CD4-positive, alpha-beta T cell treated with Interleukin-10 for 1 hour (primary cell): ENCODE measurements at places on chromosomes 3 and 15.

- DNase-seq, result no peak
Observed at GRCh38 chr3:12965999-12966846, 107.0 kb downstream of the IQSEC1 start.

GRCh38 chr3:113754494-113755159 is 7.8 kb downstream of the ATP6V1A start:
- no peak for DNase-seq

- no peak for DNase-seq
Observed at GRCh38 chr3:153023896-153024295, 138.1 kb upstream of the RAP2B start.

DNA sequence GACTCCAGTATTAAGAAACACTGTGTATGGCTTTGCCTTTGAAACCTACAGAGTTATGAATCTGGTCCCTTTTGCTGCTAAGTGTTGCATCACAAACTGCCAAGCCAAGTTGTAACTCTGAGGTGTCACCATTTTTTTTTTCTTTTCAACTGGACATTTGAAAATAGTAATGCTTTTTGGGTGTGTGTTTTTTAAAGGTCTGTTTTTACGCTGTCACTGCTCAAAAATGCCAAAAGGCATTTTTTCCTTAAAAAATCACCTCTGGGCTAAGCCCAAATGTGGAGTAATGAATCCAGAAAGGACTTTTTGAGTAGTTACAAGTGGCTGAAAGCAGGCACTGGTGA is 9.5 kb downstream of the SMAD3 start:
- no peak for DNase-seq

- DNase-seq, result no peak
Observed at GRCh38 chr15:73558529-73558928, 74.7 kb downstream of the NPTN start.

DNA sequence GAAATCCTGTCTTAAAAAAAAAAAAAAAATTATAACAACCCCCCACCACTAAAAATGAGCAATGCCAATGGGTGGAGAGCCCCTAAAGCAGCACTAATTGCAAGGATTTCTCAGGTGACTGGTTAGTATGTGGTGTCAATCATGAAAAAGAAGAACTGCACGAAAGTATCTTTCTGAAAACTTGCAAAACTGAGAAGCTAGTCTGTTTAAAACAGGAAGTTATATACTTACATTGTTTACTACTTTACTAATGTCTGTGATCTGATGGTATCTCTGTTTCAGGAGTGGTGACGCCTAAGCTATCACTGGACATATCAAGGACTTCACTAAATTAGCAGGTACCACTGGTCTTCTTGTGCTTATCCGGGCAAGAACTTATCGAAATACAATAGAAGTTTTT is at the start of gene CCR3:
Gene CCR3 (plus strand): TSS at position 341 of the 400 bp plus-strand sequence. CDS start 22,699 bp downstream, outside the sequence.
- no peak for DNase-seq
